Memory B cell (primary cell): ENCODE measurements at places on chromosomes 1 and 21.

DNA sequence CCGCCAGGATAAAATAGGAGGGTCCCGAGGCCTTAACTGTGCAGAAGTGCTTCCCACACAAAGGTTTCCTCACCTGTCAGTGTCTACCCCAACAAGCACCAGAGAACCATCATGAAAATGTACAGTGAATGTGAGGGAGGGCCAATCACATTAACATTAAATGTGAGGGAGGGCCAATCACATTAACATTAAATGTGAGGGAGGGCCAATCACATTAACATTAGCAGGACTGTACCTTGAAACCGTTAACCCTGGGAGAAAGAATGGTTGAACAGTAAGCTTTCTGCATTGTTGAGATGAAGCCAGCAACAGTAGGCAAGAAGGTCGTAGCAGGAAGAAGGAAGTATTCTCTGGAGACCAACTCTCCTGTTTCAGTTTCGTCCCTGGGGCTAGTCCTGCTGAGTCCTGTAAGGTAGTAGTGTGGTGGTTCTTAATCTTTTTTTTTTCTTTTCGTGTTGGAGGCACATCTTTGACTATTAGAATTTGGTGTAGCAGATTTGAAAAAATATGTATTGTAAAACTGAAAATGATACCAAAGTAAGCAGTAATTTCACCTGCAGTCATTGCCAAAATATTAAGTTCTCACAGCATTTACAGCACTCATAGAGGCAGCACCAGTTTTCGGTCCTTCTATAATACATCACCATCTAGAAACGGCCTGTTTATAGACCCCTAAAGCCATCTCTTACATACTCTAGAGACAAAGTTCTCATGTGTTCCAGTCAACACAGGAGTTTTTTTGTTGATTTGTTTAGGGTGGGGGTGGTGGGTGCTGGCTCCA, 98.6 kb upstream of the PPP2R5A start:
- H3K27ac ChIP-seq, result peak overlapping the region; percentile 83
- peak; percentile 18 for DNase-seq
- H3K4me3 ChIP-seq, result peak overlapping the region; percentile 77
- H3K36me3 ChIP-seq, result no peaks in the 10 kb centered on the region

- no peak overlapping the region for H3K4me3 ChIP-seq
- peaks cover 2% of the 10 kb centered on the region for H3K27me3 ChIP-seq
- no peak overlapping the region for H3K27ac ChIP-seq
- no peak for DNase-seq
- no peaks in the 10 kb centered on the region for H3K36me3 ChIP-seq
These were observed 394.2 kb upstream of the LYPLAL1 start for GRCh38 chr1:218779341-218780100.

GRCh38 chr1:115301438-115302020, 36.5 kb downstream of the NGF start:
- no peak for DNase-seq
- no peak overlapping the region for H3K27ac ChIP-seq
- H3K4me3 ChIP-seq, result no peak overlapping the region
- H3K4me1 ChIP-seq, result no peaks in the 10 kb centered on the region

DNA sequence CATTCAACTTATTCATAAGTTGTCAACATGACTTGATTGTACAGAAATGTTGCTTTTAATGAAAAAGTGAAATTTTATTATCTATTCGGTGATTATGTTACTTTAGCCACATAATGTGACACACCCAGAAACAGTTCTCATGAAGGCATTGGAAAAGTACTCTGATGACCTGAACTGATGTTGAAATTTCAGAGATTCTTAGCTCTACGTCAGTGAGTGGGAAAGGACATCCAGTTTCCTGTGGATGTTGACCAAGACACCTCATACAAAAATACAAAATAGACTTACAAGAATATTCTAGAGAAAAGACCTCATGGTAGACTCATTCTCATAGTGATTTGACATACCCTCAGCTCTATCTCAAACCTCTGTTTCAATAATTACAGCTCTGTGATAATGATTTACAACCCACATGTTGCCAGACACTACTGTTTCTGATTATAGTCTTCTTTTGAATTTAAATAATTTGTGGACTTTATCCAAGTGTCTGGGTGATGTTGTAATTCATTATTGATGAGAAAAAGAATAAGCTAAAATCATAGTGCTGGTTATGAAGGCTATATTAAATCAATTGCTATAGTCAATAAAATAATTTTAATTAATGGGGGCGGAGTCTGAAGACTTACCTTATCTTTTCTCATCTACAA, 37.3 kb downstream of the KCNK2 start:
- H3K27ac ChIP-seq, result no peak overlapping the region
- H3K4me1 ChIP-seq, result no peaks in the 10 kb centered on the region
- H3K27me3 ChIP-seq, result no peaks in the 10 kb centered on the region
- no peaks in the 10 kb centered on the region for H3K36me3 ChIP-seq

- DNase-seq, result no peak
- H3K27ac ChIP-seq, result no peak overlapping the region
- peaks cover 7% of the 10 kb centered on the region for H3K4me1 ChIP-seq
- no peak overlapping the region for H3K4me3 ChIP-seq
- no peaks in the 10 kb centered on the region for H3K36me3 ChIP-seq
These were observed 20.8 kb downstream of the FAM151A start for GRCh38 chr1:54602554-54602953.

DNA sequence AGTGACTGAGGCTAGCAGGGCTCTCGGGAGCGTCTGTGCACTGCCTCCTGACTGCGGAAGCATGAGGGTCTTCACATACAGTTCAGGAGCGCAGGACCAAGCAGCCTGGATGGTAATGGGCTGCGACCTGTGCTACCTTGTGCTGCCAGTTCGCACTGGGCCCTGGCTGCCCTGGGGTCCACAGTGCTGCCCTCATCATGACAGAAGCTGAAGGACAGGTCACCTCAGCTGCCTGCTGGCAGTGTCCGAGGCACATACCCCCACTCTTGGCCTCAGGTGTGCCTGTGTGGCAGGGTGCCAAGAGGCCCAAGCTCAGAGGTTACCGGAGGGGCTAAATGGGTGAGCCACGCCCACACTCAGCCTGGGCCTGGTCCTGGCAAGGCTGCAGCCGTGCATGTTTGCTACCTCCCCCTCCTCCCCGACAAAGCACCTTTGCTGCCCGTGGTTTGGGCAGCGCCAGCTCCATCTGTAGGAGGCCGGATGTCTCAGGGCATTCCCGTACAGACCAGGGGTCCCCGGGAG, 4.4 kb downstream of the JMJD4 start:
- H3K27ac ChIP-seq, result no peak overlapping the region
- no peak for DNase-seq
- no peaks in the 10 kb centered on the region for H3K27me3 ChIP-seq
- peaks cover 35% of the 10 kb centered on the region for H3K4me1 ChIP-seq
- no peak overlapping the region for H3K4me3 ChIP-seq

- H3K36me3 ChIP-seq, result no peaks in the 10 kb centered on the region
- no peak overlapping the region for H3K4me3 ChIP-seq
- DNase-seq, result no peak
- no peak overlapping the region for H3K27ac ChIP-seq
- peaks cover 4% of the 10 kb centered on the region for H3K27me3 ChIP-seq
- no peaks in the 10 kb centered on the region for H3K4me1 ChIP-seq
These were observed 6.6 kb downstream of the TTC39A start for GRCh38 chr1:51323778-51324177.

DNA sequence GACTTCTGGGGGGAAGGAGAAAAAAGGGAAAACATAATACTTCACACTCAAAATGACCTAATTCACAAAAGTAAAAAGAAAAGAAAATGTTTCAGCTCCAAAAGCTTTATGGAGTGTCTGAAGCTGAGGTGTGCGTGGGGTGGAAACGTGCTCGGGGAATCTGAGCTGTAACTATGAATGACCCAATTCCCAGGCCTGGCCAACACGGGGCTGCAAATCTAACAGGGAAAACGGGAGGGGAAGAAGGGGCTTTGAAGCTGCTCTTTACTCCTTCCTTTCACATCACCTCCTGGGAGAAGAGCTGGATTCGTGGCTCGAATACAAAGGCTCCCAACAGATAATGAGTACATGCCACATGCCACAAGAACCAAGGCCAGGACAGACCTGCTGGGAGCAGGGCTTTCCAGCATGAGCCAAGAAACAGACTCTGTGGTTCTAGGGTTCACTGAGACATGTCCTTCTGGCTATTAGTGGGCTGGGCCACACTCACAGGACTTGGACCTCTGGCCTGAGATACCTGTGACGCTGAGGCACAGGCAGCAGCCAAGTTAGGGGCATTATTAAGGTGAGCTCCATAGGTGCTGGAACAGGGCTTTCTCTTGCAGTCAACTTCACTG, 51.5 kb downstream of the SLC66A1 start:
- H3K4me1 ChIP-seq, result peaks cover 4% of the 10 kb centered on the region
- H3K27ac ChIP-seq, result no peak overlapping the region

DNA sequence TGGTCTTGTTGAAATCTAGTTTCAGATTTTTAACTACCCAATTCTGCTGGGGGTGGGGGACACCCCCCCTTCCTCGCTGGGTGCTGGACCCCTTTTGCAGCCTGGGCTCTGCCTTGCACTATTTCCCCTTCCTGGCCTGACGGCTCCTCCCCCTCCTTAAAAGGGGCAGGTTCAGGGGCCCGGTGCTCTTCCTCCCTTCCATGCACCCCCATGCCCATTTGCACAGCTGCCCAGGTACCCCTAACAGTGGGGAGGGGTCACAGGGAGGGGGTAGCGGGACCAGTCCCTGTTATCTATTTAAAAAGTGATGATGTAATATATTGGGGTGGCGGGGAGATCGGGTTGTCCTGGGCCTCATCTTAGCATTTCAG, 15.3 kb downstream of the ZBTB7B start:
- H3K27me3 ChIP-seq, result no peaks in the 10 kb centered on the region
- H3K4me3 ChIP-seq, result peak overlapping the region; percentile 84
- peak; percentile 22 for DNase-seq
- no peaks in the 10 kb centered on the region for H3K36me3 ChIP-seq
- peak overlapping the region; percentile 83 for H3K27ac ChIP-seq

DNA sequence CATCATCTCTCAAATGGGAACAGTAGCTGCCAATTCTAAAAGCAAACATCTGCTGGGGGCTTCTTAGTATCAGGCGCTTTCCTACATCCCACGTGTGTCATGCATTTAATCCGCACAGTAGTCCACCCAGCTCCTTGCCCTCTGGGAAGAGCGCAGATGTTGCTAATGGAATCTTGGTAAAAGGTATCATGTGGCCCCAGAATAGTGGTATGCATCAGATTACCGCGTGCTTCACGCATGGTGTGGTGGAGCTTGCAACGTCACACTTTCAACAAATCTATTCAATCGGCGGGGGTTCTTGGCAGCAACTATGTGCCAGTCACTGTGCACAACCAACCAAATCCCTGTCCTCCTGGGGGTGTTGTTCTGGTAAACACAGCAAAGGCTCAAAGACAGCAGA, 141.0 kb downstream of the HIVEP3 start:
- no peaks in the 10 kb centered on the region for H3K36me3 ChIP-seq
- no peak for DNase-seq
- H3K27ac ChIP-seq, result no peak overlapping the region
- H3K4me1 ChIP-seq, result peaks cover 9% of the 10 kb centered on the region

- H3K27me3 ChIP-seq, result no peaks in the 10 kb centered on the region
- peaks cover 25% of the 10 kb centered on the region for H3K4me1 ChIP-seq
- no peak overlapping the region for H3K4me3 ChIP-seq
- H3K36me3 ChIP-seq, result peaks cover 37% of the 10 kb centered on the region
These were observed 18.8 kb downstream of the SLC41A1 start for GRCh38 chr1:205794011-205794730.

DNA sequence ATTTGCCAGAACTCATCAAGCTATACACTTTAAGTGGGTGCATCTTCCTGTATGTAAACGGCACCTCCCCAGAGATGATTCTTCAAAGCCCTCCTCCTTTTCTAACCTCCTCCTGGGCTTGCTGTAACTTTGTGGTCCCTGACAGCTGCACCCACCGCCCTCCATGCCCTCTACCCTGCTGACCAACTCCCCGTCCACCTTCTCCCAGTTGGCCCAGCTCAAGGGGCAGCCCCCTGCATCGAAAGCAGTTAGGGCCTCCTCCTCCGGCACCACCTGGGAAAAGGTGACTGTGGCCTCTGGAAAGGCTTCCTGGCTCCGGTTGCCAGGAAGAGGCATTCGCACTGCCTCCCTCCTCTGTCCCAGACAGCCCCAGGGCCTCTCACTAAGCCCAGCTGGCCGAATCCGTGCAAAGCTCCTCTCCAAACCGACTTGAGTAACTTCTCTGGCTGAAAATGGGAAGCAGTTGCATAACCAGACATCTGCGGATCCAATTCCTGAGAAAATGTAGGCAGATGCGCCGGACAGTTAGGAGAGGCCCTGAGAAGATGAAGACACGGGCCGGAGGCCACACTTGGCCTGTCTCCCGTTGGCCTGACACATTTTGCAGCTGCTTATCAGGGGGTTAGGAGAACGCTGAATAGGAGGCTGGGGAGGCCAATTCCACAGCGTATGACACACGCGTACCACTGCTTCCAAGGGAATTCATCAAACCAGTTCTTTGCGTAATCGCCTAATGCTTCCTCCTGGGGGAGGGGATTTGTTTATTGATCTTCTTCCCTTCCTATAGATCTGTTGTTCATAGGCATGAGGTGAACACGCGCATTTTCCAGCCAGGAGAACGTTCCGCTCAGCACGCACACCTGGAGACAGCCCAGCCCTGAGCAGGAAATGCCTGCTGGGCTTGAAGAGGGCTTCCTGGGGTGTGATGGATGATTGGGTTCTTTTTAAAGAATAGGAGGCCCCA, 48.7 kb upstream of the COL6A2 start:
- no peaks in the 10 kb centered on the region for H3K4me1 ChIP-seq
- no peak overlapping the region for H3K4me3 ChIP-seq
- no peaks in the 10 kb centered on the region for H3K36me3 ChIP-seq
- no peak for DNase-seq
- no peak overlapping the region for H3K27ac ChIP-seq

GRCh38 chr1:27307874-27308598, 13.9 kb upstream of the TMEM222 start:
- no peak for DNase-seq
- peaks cover 3% of the 10 kb centered on the region for H3K36me3 ChIP-seq
- no peaks in the 10 kb centered on the region for H3K27me3 ChIP-seq
- peak overlapping the region; percentile 65 for H3K27ac ChIP-seq
